ENCODE measurements at places on chromosomes 1 and 21. TPM values are rescaled to one million over a fixed set of nuclear protein-coding genes. Genes with fewer than 3 reads are reported as not detected.

Gene MSH4
- 0.30 TPM for polyA plus RNA-seq

Gene TTC13
- polyA plus RNA-seq = 28.2 TPM

Gene CENPS
- polyA plus RNA-seq = 20.1 TPM

Gene THEM5
- polyA plus RNA-seq = 0.98 TPM

Gene FAM43B
- 0.41 TPM for polyA plus RNA-seq

Gene FLG
- 1.5 TPM for polyA plus RNA-seq

Gene EBNA1BP2
- polyA plus RNA-seq = 48.2 TPM

Gene TIAM1
- 55.8 TPM for polyA plus RNA-seq

Gene S100A7
- polyA plus RNA-seq = not detected

Gene VHLL
- not detected for polyA plus RNA-seq

Gene KRTAP19-1
- not detected for polyA plus RNA-seq

Gene FCRL1
- polyA plus RNA-seq = 0.31 TPM

Gene FYB2
- polyA plus RNA-seq = 0.37 TPM

Gene KIRREL1
- 52.8 TPM for polyA plus RNA-seq

Gene LCE3E
- not detected for polyA plus RNA-seq

Gene DNAJC28
- polyA plus RNA-seq = 3.5 TPM

Gene NEK2
- polyA plus RNA-seq = 19.9 TPM

Gene TAF12
- polyA plus RNA-seq = 33.2 TPM

Gene WNT4
- polyA plus RNA-seq = 3.4 TPM

Gene TMED5
- polyA plus RNA-seq = 45.8 TPM

Gene PLA2G4A
- polyA plus RNA-seq = 13.9 TPM

Gene FCER1G
- 15.2 TPM for polyA plus RNA-seq

Gene PLCH2
- 4.3 TPM for polyA plus RNA-seq

Gene AGT
- 1.2 TPM for polyA plus RNA-seq

Gene WNT3A
- 0.06 TPM for polyA plus RNA-seq

Gene ARHGAP30
- polyA plus RNA-seq = 3.0 TPM

Gene FBLIM1
- 64.8 TPM for polyA plus RNA-seq

Gene OR2L5
- polyA plus RNA-seq = not detected

Gene PCNX2
- polyA plus RNA-seq = 11.6 TPM

Gene DNM3
- 5.8 TPM for polyA plus RNA-seq

Gene GRHL3
- polyA plus RNA-seq = 0.38 TPM

Gene TNFRSF8
- 0.17 TPM for polyA plus RNA-seq

Gene DARS2
- polyA plus RNA-seq = 21.6 TPM

Gene TAS1R1
- 0.15 TPM for polyA plus RNA-seq

Gene BSND
- 0.06 TPM for polyA plus RNA-seq

Gene SDC3
- 40.9 TPM for polyA plus RNA-seq

Gene SPATA21
- 0.19 TPM for polyA plus RNA-seq

Gene DCST2
- 2.0 TPM for polyA plus RNA-seq

Gene PKLR
- 0.07 TPM for polyA plus RNA-seq

Gene CELA2B
- polyA plus RNA-seq = 0.80 TPM

Gene S100A14
- 94.9 TPM for polyA plus RNA-seq

Gene MAN1A2
- polyA plus RNA-seq = 32.6 TPM

Gene CIART
- polyA plus RNA-seq = 8.8 TPM

Gene RC3H1
- polyA plus RNA-seq = 15.4 TPM

Gene LIN28A
- polyA plus RNA-seq = 0.10 TPM

Gene SMCP
- not detected for polyA plus RNA-seq

Gene NUAK2
- polyA plus RNA-seq = 8.4 TPM

Gene RAB3B
- polyA plus RNA-seq = 0.42 TPM

Gene A3GALT2
- not detected for polyA plus RNA-seq

Gene ZSCAN20
- polyA plus RNA-seq = 5.3 TPM

Gene FMOD
- 97.6 TPM for polyA plus RNA-seq
